Adipocyte (in vitro differentiated cells): ENCODE measurements at places on chromosomes 2 and 18.
A peak's percentile ranks its signal among the peaks of the same experiment; 100 is the strongest.

DNA sequence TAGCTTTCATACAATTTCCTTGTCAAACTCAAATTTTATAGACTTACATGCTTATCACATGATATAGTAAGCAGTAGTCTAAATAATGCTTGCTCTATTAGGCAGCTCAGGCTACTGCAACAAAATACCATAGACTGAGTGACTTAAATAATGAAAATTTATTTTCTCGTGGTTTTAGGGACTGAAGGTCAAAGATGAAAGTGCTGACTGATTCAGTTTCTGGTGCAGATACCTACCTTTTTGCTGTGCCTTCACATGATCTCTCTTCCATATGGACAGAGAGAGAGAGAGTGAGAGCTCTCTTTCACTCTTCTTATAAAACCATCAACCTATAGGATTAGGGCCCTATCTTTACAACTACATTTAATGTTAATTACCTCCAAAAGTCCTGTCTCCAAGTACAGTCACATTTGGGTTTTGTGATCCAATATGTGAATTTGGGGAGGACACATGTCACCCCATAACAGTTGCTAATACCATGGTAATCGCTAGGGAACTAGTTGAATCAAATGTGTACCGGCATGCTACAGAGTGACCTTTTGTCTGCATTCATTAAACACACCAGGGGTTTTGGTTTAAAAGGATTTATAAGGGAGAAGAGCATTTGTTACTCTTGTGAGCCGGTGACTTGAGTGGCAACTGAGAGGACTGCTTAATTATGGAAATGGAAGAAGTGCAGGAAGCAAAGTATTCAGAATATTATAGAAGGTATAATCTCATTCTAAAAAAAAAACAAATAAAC, 723.4 kb upstream of the LRRTM4 start:
- no peak for DNase-seq

- peak; percentile 63 for DNase-seq
Measured at GRCh38 chr18:27901424-27902226, 275.3 kb downstream of the CDH2 start.

DNA sequence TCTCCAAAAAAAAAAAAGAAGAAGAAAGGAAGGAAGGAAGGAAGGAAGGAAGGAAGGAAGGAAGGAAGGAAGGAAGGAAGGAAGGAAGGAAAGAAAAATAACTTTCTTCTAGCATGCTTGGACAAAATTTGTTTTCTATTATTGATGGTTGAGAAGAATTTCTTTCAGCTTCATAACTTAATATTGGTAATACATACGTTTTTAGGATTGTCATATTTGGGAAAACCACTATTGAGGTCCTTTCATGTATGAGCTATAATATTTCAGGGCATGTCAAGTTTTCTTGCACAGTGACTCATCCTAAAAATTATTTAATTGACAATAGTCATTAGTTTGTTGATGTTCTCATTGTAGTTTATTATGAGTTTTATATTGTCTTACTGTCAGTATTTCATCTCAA, 66.4 kb upstream of the PKDCC start:
- no peak for DNase-seq

DNA sequence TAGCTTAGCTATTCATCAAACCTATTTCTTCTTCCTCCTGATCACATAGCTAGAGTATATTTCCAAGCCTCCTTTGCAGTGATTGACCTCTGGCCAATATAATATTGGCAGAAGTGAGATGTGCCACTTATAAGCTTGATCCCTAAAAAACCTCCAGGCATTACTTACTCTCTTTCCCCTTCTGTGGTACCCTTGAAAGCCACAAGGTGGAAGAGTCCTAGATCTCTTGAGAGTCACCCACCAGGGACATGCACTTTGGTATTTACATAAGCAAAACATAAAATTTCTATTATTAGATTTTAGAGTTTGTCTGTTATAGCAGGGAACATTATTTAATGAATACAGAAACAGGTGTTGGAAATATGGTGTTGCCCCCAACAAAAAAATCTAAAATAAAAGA, 112.0 kb downstream of the EXOC6B start:
- no peak for DNase-seq

DNA sequence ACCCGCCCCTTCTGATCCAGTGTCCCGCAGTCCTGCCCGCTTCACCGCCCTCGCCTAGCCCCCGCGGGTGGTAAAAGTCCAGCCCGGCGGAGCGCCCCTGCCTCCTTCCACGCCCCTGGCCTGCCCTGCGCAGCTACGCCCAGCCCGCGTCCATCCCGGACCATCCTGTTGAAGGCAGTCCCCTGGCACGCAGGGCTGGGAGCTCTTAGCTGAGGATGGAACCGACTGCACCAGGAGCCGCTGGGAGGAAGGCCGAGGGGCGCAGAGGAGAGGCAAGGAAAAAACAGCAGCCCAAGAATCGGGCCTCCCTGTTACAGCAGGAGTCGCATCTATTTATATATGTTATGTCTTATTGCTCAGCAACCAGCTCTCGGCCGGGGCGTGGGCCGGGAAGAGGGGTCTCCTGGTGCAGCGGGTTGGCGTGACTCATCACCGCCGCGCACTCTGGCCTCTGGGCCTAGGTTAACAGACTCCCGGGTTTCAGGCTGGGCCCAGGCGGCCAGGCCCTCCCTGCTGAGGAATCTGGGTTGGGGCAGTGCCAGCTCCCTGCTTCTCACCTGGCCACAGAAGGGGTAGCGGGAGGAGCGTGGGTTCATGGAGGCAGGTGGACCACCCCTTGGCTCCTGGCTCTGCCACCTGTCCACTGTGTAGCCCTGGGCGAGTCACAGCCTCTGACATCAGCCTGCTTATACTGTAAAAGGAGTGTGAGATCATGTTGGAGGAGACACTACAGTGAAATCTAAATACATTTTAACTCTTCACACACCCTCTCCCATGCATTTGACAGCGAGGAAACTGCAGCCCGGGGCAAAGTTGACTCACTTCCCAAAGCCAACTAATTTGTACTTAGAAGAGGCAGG, 13.4 kb upstream of the MAP3K2 start:
- peak; percentile 21 for DNase-seq

DNA sequence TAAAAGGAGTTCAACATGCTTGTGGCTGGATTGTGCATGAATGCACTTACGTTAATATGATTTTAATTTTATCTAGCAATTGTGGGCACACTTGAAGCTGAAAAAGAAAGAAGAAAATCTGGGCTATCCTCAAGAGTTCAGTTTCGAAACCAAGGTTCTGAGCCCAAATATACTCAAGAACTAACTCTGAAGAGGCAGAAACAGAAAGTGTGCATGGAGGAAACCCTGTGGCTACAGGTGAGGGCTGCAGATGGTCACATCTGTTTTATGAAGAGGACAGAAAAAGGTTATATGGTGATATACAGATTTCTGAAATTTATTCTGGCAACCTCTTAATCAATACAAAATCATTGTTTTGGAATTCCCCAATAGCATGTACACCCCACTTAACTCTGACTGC, 57.3 kb downstream of the ITGA6 start:
- no peak for DNase-seq

GRCh38 chr2:113965644-113966043, 75.8 kb downstream of the ACTR3 start:
- DNase-seq: peak; percentile 24

DNA sequence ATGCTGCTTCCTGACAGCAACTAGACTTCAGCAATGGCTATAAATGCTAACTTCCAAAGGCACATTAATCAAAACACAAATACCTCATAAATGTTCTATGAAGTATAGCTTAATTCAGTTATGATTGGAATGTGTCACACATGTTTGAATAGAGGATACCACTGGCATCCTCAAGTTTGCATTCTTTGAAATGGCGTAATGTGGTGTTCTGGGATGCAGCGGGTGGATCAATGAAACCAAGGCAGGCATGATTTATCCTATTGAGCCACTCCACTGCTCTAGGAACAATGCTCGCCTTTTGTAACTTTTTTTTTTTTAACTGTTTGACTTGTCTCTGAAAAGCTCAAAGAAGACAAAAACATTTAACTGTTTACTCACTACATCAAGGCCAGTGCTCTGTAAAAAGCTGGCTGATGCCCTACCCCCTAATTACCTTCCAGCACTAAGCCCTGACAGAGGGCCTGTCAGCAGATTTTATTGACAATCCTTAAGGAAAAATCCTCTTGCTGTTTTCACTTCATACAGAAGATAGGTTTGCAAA, 278.8 kb upstream of the SESTD1 start:
- DNase-seq: peak; percentile 24

GRCh38 chr2:96107708-96108065, 8.7 kb downstream of the ADRA2B start:
- DNase-seq: no peak

DNA sequence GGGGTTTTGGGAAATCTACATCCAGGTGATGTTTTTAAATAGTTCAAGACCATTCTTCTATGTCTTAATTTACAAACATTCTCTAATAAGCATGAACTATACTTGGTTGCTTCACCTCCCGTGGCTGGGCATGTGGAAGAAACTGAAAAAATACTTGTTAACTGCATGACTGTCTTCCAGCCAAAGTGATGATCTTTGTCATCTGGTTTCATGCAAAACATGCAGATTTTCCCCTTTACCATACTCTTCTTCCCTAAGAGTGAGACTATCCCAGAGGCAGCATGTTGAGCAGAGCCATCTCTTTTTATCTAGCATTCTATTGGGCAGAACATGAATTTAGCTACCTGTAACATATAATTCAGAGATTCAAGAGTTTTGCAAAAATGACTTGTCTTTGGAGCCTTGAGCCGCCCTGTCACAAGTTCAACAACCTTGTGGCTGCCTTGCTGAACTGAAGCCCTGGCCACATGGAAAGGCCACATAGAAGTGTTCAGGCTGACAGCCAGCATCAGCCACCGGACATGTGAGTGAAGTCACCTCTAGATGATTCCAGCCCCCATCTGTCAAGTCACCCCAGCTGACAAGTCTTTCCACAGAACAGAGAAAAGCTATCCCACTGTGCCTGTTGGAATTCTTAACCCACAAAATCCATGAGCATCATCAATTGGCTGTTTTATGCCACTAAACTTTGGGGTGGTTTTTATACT, 142.8 kb downstream of the ANKRD44 start:
- DNase-seq: no peak

- no peak for DNase-seq
Measured at GRCh38 chr18:78772360-78773302, 207.0 kb upstream of the SALL3 start.

- no peak for DNase-seq
Measured at GRCh38 chr2:196558497-196558896, 81.0 kb upstream of the CCDC150 start.

- DNase-seq: peak; percentile 88
Measured at GRCh38 chr2:29114946-29115609, at the start of gene CLIP4. Gene CLIP4 (plus strand): TSS chr2:29115415. CDS start chr2:29121389, 5,974 bp downstream.

DNA sequence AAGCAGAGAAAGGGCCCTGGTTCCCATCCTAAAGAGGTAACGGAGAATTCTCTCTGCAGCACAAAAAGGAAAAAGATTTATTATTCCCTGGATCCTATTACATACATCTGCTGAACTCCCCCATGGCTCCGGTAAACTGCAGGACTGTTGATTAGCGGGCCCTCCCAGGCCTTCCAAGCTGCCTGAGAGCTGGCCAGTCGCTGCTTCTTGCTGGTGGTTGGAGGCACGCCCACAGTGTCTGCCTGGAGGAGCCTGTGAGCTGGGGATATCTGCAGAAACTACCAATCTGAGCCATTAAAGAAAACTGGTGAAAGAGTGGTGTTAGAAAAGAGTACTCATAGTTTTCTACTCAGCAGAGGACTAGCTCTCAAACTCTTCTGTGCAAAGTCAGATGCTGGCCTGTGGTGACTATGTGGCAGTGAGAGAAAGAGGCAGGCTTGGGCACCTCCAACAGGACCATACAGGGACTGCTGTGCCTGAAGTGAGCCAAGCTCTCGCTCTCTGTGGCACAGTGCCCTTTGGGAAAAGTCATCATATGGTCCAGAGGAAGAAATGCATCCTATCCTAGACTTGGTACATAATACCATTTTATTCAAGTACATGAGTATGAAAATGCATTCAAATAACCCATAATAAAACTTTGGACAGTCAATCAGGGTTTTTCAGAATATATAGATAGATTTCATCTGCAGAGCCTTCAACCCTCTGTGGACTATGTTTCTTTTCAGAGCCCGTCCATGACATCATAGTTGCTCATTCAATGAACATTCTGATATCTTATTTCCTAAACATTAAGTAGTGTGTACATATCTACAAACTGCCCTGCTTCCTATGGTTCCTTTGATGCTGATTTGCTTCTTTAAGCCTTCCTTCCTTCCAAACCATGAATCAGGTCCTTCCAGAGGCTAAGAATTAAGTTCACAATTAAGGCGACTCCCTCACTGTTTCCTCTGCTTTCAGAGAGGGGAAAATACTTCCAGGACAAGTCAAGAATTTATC, 242.0 kb upstream of the LYPD1 start:
- no peak for DNase-seq

DNA sequence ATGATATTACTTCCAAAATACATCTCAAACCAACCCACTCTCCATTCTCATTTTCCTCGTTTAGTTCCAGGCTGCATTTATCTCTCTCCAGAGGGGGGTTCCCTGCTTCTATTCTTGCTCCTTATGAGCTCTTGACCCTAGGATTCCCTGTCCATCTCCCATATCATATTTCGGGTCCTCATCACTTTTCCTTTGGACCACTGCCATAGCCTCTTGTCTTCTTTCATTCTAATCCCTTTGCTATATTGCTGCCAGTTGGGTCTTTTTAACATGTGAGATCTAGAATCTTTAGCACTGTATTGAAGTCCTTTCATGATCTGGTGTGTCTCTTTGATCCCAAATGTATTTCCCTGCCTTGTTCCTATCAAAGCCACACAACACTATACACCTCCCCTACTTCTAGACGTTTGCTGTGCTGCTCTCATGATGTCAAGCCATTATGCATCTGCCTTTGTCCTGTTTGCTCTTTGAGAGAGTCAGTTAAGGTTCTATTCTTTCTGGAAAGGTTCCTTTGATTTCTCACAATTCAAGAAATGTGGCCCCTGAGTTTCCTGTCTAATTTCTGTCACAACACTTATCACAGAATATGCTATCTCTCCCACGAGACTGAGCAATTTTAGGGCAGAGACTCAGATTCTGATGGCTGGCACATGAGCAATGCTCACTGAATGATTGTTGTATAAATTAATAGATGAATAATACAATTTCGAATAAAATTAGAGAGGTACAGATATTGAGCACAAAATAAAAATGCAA, 43.2 kb upstream of the SESTD1 start:
- DNase-seq: no peak

GRCh38 chr2:216388046-216388884, 16.0 kb upstream of the MARCHF4 start:
- no peak for DNase-seq

DNA sequence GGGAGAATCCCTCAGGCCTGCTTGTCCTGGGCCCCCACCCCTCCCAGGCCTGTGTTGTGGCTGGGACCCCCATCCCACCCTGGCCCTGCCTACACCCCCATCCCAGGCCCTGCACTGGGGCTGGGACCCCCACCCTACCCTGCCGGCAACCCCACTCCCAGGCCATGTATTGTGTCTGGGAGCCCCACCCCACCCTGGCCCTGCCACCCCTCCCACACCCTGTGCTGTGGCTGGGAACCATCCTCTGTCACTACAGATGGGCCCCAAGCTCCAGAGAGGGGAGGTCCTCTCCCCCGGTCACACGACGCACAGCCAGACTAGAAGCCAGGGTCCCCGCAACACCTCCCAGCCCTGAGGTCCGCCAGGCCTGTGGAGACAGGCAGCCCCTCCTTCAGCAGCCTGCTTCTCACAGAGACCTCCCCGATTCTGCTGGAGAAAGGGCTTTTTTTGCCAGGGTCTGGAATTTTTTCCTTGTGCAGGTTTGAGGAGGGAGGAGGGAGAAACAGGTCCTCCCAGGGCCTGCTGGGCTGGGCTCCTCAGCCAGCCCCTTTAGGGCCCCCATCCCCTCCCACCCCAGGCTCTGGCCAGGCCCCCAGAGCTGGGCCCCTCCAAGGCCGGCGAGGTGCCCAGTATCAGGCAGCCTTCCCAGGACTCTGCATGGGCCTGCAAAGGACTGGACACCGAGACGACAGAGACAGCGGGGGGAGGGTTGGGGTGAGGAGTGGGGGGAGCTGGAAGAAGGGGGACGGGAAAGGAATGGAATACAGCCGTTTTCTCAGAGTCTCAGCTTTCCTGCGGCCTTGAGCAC, 28.0 kb downstream of the KIF1A start:
- DNase-seq: peak; percentile 11
